ENCODE measurements at places on chromosomes 3 and 15. TPM values are rescaled to one million over a fixed set of nuclear protein-coding genes. Genes with fewer than 3 reads are reported as not detected.

DNA sequence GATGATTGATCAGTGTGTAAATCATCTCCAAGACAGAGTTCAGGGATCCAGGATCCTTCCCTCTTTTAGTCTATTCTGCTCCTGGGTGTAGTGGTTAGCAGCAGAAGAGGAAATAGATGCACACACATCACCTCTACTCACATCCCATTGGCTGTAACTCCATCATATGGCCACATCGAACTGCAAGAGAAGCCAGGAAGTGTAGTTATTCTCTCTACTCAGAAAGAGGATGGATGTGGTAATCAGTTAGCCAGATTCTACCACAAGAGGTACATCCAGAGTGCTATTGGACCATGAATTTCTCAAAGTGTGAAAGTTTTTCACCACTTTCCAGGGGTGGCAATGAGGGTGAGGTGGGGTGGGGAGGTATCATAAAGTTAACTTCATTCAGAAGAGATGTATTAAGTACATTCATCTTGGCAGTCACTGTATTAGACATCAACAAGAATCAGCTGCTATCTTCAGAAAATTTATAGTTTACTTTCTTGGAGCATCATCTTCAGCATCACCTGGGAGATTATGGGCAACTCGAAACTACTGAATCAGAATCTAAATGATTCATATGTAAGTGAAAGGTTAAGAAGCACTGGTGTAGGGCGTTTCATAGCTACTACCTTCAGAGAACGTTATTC is 60.6 kb upstream of the GAP43 start:
- DNase-seq, result no peak

GRCh38 chr3:115943579-115943978 is 320.3 kb downstream of the GAP43 start:
- no peak for DNase-seq

DNA sequence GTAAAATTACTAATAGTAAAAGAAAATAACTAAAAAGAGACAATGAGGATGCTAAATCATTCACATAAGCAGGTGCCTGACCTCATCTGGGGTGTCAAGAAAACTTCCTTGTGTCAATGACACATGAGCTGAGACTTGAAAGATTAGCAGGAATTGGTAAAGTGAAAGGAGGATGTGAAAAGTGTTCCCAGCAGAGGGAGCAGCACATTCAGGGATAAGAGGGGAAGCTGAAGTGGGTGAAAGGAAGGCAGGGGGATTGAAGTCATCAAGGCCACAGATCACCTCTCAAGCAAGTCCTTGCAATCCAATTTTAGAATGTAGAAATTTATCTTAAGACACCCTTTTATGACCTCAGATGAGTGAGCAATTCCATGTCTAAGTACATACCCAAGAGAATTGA is 60.2 kb upstream of the ACP3 start:
- DNase-seq, result peak; percentile 53

The NR2E3 gene
- 0.17 TPM for polyA plus RNA-seq

The ARHGEF26 gene
- polyA plus RNA-seq, result 6.0 TPM

Data from A549 (cell line).